ENCODE measurements at places on chromosomes 12 and 14.
A peak's percentile ranks its signal among the peaks of the same experiment; 100 is the strongest.

GRCh38 chr12:91370086-91370868 lies 187.7 kb upstream of the DCN start:
- DNase-seq, result no peak

- no peak for DNase-seq
These were observed 63.7 kb downstream of the R3HDM2 start for GRCh38 chr12:57367121-57367520.

GRCh38 chr12:59452746-59453145 lies 143.1 kb upstream of the SLC16A7 start:
- peak; percentile 82 for DNase-seq

GRCh38 chr14:90903101-90903500 lies 86.9 kb upstream of the TTC7B start:
- peak; percentile 49 for DNase-seq

DNA sequence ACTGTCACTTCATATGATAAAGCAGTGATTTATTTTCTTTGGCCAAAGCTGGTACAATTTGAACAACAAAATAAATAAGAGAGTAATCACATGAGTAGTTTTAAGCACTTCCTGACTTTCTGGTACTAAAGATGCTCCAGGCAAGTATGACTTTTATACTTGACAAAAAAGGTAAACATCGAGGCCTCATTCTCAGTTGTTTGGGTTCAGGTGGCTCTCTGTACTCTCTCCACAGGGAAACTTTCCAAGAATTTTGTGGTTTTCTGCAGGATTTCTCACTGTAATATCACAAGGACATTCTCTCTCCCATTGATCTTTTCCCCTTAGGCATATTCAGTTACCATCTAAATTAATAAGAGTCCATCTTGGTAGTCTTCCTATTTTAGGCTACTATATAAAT lies 26.6 kb upstream of the KCNC2 start:
- no peak for DNase-seq

- DNase-seq, result no peak
These were observed 42.0 kb downstream of the MOK start for GRCh38 chr14:102262929-102263462.

DNA sequence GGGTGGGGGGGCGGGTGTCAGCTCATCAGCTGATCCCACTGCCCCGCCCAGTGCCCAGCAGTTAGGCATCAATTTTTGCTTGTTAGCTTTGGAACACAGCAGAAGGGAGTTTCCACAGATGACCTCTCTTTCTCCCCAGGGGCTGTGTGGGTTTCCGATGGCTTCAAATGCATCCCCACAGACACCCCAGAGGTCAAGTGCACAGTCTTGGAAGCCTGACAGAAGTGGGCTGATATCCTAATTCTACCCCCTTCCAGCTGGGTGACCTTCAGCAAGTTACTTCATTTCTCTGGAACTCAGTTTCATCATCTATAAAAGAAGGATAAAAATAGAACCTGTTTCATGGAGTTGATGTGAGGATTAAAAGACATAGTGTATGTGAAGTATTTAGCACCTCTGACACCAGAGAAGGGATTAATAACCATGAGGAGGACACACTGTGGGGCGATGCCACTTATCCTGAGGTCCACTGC lies 22.0 kb downstream of the TTC9 start:
- no peak for DNase-seq

DNA sequence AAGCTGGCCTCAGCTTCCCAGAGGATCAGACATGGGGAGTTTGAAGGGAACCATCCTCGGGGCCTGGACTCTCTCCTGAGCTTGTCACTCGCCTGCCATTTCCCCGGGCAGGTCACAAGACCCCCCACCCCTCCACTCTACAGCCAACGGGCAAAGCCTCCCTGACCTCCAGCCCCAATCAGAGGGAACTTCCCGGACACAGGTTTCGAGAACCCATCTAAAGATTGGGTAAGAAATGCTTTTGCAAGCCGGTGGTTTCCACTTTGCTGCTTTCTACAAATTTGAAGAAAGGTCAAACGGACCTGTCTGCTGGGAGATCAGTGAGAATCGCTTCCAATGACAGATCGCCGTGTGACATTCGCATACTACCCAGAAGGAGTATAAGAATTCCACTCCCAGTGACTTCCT lies 89.6 kb downstream of the SCARB1 start:
- no peak for DNase-seq

GRCh38 chr12:125220404-125221273 lies 155.4 kb downstream of the AACS start:
- peak; percentile 12 for DNase-seq
